ENCODE measurements at places on chromosomes 5 and 9.

- DNase-seq = no peak
Observed at GRCh38 chr9:4668604-4669003, 2.3 kb upstream of the SPATA6L start.

DNA sequence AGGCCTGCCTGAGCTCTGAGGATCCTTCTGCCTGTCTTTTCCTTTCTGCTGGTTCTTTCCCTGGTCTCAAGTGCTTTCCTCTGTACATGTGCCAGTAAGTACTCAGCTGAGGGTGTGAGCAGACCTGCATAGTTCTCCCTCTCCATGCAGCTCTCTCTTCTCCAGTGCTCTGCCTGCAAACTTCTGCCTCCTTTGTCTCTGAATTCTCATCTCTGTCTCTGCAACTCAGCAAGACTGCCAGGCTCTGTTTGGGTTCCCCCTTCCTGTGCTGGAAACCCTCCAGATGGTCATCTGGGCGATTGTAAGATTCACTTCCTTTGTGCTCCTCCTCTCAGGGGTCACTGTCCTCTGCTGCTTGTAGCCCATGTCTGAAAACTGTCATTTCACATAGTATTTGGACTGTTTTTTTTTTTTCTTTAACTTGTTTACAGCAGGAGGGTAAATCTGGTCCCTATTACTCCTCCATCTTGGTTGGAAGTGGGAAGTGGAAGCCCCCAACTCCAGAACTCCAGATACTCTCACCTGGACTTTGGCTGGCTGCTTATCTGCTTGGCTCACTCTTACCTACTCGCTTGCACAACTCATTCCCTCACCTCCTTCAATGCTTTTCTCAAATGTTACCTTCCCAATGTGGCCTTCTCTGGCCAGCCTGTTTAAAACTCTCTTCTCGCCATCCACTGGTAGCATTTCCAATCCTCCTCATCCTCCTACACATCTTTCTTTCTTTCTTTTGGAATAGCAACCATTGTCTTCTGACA lies 175.3 kb upstream of the TBC1D2 start:
- no peak for DNase-seq

- no peak for DNase-seq
Observed at GRCh38 chr5:127549551-127549950, 32.1 kb downstream of the PRRC1 start.

DNA sequence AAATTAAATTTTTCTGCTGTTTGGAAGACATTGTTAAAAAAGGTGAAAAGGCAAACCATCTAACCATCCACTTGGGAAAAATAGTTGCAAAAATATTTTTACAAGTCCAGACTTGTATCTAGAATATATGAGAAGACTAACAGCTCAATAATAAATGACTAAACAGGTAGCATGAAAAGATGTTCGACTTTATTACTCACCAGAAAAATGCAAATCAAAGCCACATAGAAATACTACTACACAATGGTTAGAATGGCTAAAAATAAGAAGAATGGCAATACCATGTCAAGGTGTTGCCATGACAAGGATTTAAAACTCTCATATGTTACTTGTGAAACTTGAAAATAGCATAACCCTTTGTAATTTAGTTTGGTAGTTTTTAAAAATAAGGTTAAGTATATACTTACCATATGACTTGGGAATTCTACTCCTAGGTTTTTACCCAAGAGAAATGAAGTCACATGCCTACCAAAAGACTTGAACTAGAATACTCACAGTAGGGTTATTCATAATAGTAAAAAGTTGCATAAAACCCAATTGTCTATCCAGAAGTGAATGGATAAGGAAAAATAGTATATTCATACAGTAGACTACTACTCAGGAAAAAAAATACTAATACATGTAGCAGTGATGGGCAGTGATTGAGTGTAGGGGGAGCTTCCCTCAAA lies 93.8 kb downstream of the VPS13A start:
- no peak for DNase-seq

DNA sequence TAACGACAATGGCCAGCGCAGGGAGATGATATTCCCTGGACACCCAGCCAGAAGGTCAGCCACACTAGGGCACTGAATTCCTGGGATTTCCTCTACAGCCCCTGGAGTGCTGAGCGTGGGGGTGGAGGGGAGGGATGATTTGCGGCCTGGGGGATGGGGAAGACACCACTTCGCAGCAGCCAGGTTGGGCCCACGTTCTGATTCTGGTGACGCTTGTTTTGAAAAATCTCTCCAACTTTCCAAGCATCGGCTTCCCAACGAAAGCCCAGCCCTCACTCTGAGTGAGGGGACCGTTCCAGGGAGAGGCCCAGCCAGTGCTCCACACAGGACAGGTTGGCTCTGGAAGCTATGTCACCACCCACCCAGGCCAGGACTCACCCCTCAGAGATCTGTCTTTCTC lies 5.4 kb downstream of the GFPT2 start:
- no peak for DNase-seq

- DNase-seq = no peak
Observed at GRCh38 chr5:158903006-158903405, 196.7 kb downstream of the EBF1 start.

GRCh38 chr5:17399931-17400330 lies 98.1 kb upstream of the TAF11L2 start:
- no peak for DNase-seq

GRCh38 chr5:140548791-140549190 lies 1.3 kb downstream of the EIF4EBP3 start:
- no peak for DNase-seq

DNA sequence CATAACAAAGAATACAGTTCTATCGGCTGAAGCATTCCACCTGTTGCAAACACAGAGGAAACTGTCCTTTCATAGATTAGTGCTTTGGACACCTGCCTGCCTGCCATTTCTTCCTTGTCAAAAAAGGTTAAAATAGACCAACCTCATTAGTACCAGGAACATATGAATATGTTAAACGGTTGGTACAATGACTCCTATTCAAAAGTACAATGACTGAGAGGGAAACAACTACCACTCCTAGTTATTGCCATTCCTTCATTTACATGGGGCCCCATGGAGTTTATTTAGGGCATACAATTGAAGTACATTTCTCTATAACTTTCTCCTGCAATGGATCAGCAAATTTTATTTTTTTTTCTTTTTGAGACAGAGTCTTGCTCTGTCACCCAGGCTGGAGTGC lies 77.4 kb upstream of the PIP5K1B start:
- no peak for DNase-seq

GRCh38 chr5:71862087-71862486 lies 143.0 kb downstream of the CARTPT start:
- no peak for DNase-seq

- DNase-seq = peak; percentile 82
Observed at GRCh38 chr9:19385786-19386501, 5.9 kb upstream of the RPS6 start.

DNA sequence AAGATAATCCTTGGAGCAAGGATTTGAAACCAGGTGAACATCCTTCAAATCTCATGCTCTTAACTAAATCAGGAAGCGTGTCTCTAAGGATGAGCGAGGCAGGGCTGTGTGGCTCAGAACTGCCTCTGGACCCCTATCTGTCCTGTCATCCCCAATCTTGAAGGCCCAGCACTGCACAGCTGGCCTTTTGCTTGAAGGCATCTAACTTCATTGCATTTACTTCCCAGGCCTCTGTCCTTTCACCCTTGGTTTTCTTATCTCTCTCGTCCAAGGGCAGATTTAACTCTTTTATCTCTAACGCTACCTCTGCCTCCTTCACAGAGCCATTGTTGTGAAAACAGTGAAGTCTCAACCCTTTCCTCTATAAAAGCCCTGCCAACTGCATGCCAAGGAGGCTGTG lies 83.8 kb downstream of the UGCG start:
- DNase-seq = no peak

- peak; percentile 73 for DNase-seq
Observed at GRCh38 chr5:132225165-132226032, 2.3 kb downstream of the P4HA2 start.

DNA sequence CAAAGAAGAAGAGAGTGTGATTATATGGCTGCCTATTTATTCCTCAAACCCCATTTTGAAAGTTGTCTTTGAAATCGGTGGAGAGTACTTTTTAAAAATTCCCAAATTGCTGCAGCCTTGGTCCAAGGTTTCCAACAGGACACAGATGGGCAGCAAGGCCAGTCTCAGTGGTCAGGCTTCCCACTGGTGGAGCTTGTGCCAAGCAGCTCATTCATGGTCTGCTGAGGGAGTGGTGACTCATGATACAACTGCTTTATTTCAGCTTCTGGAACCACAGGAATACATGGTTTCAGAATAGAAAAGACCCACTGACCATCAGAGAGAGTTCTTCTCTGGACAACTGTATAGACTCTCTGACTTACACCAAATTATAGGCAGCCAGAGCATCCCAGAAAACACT lies 673.1 kb upstream of the KLF4 start:
- no peak for DNase-seq

DNA sequence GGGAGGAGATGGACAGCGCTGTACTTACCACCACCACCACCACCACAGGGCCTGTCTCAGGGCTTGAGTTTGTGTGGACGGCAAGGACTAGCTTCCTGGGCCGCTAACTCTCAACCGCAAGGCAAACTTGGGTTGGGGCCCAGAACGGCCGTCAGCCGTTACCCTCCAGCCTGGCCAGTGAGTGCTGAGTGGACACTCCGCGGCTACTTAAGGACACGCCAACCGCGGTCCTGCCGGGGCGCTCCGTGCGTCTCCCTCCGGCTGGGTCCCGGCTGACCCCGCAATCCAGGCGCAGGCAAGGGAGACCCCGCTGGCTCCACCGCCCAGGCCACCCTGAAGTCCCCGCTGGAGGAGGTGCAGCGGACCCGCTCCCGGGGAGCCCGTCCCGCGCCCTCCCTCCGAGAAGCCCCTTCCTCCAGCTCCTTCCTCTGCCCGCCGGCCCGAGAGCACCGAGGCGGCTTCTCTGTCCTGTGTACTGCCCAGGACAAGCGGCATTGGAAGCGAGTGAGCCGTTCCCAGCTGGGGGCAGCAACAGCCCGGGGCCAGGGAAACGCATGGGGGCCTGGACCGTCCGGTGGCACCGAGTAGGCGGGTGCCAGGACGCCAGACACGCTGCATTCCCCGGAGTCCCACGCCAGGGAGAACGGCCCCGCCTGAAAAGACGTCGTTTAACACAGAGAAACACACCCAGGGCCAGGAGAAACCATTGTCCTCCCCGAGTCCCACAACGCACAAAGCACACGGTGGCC lies 46.6 kb downstream of the HABP4 start:
- DNase-seq = no peak
